ENCODE measurements at places on chromosomes 1 and 21. TPM values are rescaled to one million over a fixed set of nuclear protein-coding genes. Genes with fewer than 3 reads are reported as not detected.

Gene NTMT2
- 1.3 TPM for total RNA-seq

Gene ERICH3
- total RNA-seq: not detected

Gene SLC9C2
- total RNA-seq: 0.33 TPM

Gene SV2A
- 1.5 TPM for total RNA-seq

Gene FPGT
- total RNA-seq: 20.9 TPM

Gene VHLL
- not detected for total RNA-seq

- no peak for DNase-seq
Measured at GRCh38 chr1:91805311-91805801, 80.6 kb downstream of the TGFBR3 start.

GRCh38 chr1:154846565-154847442 is 23.3 kb downstream of the KCNN3 start:
- no peak for DNase-seq

DNA sequence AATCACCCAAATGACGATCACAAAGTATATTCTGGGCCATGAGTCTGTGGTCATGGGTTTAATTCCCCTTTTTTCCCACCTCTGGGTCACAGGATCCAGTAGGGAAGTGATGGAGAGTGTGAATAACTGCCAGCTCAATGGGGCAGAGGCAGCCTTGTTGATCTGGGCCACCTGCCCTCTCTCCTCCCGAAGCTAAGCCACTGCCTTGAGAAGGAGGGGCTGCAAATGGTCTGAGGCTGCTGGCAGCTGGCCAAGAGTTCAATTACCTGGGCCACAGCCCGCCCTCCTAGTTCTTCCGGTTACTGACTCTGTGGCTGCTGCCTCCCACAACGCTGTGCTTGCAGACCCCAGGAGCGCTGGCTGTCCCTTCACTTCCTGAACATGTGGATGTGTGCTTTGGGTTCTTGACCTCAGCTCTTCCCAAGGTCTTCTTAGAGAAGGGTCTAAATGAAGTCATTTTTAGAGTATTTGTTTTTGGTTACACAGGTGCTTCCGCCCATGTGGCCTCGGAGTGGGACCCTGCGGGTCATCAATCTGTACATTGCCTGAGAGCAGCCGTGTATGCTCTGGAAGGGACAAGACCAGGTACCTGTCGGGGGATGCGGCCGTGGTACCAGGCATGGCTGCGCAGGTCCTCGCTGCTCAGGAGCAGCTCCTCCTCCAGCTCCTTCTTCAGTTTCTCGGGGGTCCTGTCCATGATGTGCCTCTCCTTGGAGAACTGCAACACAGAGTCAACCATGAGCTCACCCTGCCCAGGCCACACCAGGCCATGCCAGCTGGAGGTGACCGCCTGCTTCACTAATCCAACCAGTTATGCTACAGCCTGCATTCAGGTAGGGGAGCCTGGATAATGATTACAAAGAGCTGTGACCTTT is 89.7 kb downstream of the BCAR3 start:
- no peak for DNase-seq

All from right cardiac atrium (tissue), 5 donors.